ENCODE measurements at places on chromosomes 7 and 10.

- no peaks in the 10 kb centered on the region for H3K27me3 ChIP-seq
- H3K4me1 ChIP-seq: peaks cover 2% of the 10 kb centered on the region
- H3K36me3 ChIP-seq: peaks cover 21% of the 10 kb centered on the region
- H3K27ac ChIP-seq: no peak overlapping the region
- no peak for DNase-seq
Measured at GRCh38 chr7:98193474-98194180, 17.6 kb upstream of the BHLHA15 start.

- no peak overlapping the region for H3K27ac ChIP-seq
- H3K27me3 ChIP-seq: peaks cover 34% of the 10 kb centered on the region
- no peak for DNase-seq
- H3K4me3 ChIP-seq: no peak overlapping the region
- no peaks in the 10 kb centered on the region for H3K4me1 ChIP-seq
Measured at GRCh38 chr7:143346018-143346417, 16.5 kb downstream of the FAM131B start.

DNA sequence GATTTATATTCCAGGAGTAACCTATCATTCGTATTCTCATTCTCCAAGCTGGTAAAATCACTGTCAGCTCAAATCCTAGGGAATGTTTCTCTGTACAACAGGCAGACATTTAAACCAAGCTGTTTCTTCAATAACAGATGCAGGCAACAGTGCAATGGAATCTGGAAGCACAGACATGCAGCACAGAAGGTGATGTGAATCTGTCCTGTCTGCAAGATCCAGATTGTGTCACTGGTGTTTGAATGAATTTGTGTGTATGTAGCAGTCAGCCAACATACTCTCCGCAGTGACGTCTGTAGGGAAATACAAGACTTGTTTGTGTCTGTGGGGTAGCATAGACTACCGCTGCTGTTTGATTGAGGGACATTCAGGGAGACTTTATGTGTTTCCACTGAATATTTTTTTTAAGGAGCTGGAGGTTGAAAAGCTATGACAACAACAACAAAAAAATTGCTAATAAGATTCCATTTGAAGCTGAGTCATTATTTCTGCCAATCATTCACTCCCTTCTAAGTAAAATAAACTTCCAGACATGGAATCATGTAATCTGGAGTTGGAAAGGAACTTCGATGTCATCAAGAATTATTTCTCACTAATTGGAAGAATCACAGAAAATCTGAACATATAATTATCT is 122.9 kb upstream of the MYO3A start:
- no peaks in the 10 kb centered on the region for H3K27me3 ChIP-seq
- H3K36me3 ChIP-seq: no peaks in the 10 kb centered on the region
- no peak overlapping the region for H3K27ac ChIP-seq
- H3K4me1 ChIP-seq: no peaks in the 10 kb centered on the region

- no peaks in the 10 kb centered on the region for H3K4me1 ChIP-seq
- DNase-seq: no peak
- no peaks in the 10 kb centered on the region for H3K36me3 ChIP-seq
- no peak overlapping the region for H3K4me3 ChIP-seq
- no peak overlapping the region for H3K27ac ChIP-seq
Measured at GRCh38 chr7:35248576-35249536, 5.0 kb downstream of the TBX20 start.
